ENCODE measurements at places on chromosomes 7 and 10. TPM values are rescaled to one million over a fixed set of nuclear protein-coding genes. Genes with fewer than 3 reads are reported as not detected.

Gene HMX3
- not detected for polyA plus RNA-seq

Gene CYP17A1
- polyA plus RNA-seq: 0.09 TPM

Gene NUPR2
- not detected for polyA plus RNA-seq

Gene ADIRF
- not detected for polyA plus RNA-seq

Gene POM121C
- 34.0 TPM for polyA plus RNA-seq

Gene RNF32
- polyA plus RNA-seq: 3.9 TPM

Gene AGBL3
- polyA plus RNA-seq: 1.3 TPM

Gene KLF14
- 0.11 TPM for polyA plus RNA-seq

Gene POU6F2
- not detected for polyA plus RNA-seq

Gene SYCE1
- polyA plus RNA-seq: not detected

Gene LRRC61
- polyA plus RNA-seq: 29.1 TPM

Gene AGMO
- polyA plus RNA-seq: not detected

Gene GNAT3
- not detected for polyA plus RNA-seq

Gene KIAA1217
- not detected for polyA plus RNA-seq

Gene TET1
- polyA plus RNA-seq: 1.0 TPM

Gene CDHR3
- 0.36 TPM for polyA plus RNA-seq

Gene NXPH1
- not detected for polyA plus RNA-seq

Gene KCND2
- not detected for polyA plus RNA-seq

Gene ASB10
- not detected for polyA plus RNA-seq

Gene FAM25G
- polyA plus RNA-seq: not detected

Gene SFRP5
- polyA plus RNA-seq: not detected

Gene SNX13
- polyA plus RNA-seq: 12.1 TPM

Gene CCDC172
- polyA plus RNA-seq: not detected

Data from IgD-negative memory B cell (primary cell).